ENCODE measurements at places on chromosomes 5 and 9.

DNA sequence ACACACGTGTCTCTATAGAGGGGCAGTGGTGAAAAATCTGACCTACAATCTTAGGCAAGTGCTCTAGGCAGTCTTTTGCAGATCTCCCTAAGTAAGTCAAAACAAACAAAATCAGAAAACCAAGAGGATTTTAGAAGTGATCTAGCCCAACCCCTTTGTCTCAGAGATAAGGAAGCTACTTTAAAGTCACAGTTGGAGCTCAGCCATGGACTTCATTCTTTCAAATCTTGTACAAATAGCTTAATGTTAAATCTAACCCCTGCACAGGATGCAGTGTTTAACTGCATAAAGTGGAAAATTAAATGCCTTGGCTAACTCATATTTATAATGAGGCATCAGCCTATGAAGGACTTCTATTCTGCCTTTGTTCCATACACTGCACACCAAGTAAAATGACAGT lies 135.1 kb upstream of the RFX3 start:
- no peak for DNase-seq

DNA sequence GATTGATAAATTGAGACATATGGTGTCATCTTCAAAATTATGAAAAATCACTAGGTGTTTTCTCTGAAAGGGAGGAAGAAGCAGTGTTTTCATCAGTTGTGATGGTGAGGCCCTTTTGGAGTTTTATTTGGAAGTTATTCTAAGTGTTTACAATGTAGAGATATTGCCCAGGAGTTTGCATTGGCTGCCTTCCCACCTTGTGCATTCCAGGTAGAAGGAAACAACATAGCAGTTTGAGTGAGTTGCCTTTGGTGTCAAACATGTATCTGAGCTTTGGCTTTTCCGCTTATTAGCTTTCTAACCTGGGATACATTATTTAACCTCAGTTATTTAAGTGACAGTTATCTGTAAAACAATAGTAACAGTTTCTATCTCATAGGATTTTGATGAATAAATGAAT lies 122.5 kb downstream of the SCAMP1 start:
- no peak for DNase-seq

- no peak for DNase-seq
Measured at GRCh38 chr5:167902298-167902697, 389.1 kb upstream of the WWC1 start.

DNA sequence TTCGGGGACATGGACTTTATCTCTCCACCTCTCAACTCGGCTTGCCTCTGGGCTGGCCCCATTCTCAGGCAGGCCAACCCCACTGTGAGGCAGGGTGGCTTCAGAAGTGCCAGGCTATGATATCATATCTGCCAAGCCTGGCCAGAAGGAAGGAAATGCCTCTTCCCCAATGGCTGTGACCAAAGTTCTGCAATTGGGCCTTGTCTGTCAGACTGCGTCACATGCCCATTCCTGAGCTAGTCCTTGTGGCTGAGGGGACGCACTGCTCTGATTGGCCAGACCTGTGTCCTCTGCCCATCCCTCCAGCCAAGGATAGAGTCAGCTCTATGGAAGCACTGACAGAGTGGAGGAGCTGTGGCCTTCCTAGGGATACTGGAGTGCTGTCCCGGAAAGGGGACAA lies 11.9 kb downstream of the SMIM23 start:
- DNase-seq = no peak

DNA sequence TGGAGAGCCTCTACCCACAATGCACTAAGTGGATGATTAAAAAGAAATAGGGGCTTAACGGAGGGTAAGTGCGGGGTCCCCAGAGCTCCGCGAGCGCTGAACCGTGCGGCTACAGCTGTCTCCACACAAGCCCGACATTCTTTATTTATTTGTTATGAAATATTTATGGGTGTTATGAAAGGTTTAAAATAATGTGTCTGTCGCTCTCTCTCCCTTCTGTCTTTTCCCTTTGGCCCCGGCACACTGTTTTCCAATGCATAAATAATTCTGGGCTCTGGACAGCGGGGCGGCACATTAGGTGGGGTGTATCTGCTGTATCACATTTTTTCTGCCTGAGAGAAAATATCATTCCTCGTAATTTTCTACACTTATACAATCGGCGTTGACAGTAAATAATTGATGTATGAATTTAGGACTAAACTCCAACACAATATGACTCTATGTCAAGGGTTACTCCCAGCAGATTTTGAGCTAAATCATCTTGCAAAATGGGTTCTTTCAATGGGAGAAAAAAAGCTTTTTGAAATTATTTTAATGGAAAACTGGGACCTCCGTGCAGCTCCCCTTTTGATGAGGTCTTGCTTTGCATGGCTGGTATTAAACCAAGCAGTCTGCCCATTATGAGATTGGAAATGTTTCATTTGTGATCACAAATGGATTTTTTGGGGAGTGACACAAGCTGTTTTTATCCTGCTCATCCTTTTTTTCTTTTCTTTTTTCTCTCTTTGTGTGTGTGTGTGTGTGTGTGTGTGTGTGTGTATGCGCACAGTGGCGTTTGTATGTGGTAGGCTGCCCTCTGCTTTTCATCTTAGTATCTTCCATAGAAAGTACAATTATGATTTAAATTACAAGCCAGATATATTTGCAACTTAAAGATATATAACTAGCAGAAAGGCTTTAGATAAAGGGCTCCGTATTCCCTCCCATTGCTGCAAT lies 370.6 kb upstream of the IRX4 start:
- DNase-seq = no peak

GRCh38 chr5:139647506-139648204 lies 494 bp upstream of the CXXC5 start:
- DNase-seq = no peak

- no peak for DNase-seq
Measured at GRCh38 chr5:134177369-134178095, 782 bp upstream of the SKP1 start.

- DNase-seq = no peak
Measured at GRCh38 chr9:132003896-132004295, 75.8 kb downstream of the MED27 start.

GRCh38 chr5:132300577-132301343 lies 6.6 kb downstream of the SLC22A4 start:
- DNase-seq = peak; percentile 17

DNA sequence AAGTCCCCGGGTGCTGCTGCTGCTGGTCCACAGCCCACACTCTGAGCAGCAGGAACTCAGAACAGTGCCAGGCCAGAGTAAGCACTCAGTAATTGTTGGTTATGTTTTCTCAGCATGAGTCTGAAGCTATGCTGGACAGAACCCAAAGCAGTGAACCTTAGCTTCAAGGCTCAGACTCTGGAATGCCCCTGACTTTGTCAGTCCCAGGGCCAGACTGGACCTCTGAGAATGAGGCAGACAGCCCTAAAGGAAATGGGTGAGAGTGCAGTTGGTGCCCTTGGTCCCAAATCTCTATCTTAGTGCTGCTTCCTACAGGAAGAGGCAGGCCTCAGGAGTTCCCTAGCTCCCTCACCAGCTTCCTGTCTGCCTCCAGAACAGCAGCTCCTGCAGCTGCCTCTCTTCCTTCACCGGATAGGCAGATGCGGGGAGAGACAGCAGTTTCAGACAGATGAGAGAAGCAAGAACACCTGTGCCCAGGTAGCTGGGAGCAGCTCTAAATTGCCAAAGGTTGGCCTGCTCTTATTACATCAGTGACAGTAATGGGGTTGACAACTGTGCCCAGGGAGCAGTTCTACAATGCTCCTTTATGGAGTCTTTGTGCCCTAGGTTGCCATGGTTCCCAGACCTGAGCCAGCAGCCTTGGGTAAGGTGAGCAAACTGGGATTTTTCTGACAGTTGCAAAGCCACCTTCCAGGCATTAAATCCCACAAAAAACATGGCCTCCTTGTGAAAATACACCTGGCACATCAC lies 82.2 kb upstream of the CXCL14 start:
- DNase-seq = no peak

- DNase-seq = no peak
Measured at GRCh38 chr9:36402536-36402935, 2.5 kb upstream of the RNF38 start.

GRCh38 chr5:151123897-151124751 lies 33.5 kb downstream of the ANXA6 start:
- peak; percentile 20 for DNase-seq

DNA sequence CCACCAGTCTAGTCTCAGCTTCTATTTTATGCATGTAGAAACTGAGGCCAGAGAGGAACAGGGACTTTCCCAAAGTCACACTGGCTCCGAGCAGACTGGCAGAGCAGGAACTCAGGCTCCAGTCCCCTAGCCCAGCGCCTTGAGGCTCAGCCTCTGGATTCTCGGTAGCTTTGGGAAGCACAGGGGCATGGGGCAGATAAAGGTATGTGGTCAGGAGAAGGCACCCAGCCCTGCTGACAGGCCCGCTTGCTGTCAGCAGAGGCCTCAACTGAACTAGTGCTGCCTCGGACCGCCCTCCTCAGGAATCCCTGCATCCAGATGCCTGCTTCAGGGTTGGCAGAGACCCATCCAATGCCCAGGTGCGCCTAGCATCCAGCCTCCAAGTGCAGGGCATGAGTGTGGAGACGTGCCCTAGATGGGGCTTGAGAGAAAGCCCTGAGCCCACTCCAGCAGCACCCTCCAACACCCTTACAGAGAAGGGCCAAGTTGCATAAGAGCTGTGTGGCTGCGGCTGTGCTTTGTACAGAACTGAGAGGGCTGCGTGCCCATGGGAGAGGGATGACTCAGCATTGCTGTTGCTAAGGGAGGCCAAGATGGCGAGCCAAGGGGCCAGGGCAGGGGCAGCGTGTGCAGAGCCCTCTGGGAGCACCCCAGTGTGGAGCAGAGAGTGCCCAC lies 168.6 kb downstream of the MACROH2A1 start:
- DNase-seq = peak; percentile 28

GRCh38 chr9:98375138-98375726 lies 119.8 kb upstream of the TBC1D2 start:
- peak; percentile 87 for DNase-seq

- DNase-seq = no peak
Measured at GRCh38 chr9:104842698-104843097, 78.8 kb downstream of the NIPSNAP3B start.

- no peak for DNase-seq
Measured at GRCh38 chr9:11204521-11204920, 591.7 kb upstream of the PTPRD start.

- DNase-seq = no peak
Measured at GRCh38 chr9:12916042-12916441, 141.2 kb downstream of the LURAP1L start.

GRCh38 chr5:34895641-34896419 lies 19.5 kb downstream of the RAD1 start:
- no peak for DNase-seq
